ENCODE measurements at places on chromosomes 4 and X.

GRCh38 chr4:61239250-61239649, 39.1 kb downstream of the ADGRL3 start:
- no peak for DNase-seq

DNA sequence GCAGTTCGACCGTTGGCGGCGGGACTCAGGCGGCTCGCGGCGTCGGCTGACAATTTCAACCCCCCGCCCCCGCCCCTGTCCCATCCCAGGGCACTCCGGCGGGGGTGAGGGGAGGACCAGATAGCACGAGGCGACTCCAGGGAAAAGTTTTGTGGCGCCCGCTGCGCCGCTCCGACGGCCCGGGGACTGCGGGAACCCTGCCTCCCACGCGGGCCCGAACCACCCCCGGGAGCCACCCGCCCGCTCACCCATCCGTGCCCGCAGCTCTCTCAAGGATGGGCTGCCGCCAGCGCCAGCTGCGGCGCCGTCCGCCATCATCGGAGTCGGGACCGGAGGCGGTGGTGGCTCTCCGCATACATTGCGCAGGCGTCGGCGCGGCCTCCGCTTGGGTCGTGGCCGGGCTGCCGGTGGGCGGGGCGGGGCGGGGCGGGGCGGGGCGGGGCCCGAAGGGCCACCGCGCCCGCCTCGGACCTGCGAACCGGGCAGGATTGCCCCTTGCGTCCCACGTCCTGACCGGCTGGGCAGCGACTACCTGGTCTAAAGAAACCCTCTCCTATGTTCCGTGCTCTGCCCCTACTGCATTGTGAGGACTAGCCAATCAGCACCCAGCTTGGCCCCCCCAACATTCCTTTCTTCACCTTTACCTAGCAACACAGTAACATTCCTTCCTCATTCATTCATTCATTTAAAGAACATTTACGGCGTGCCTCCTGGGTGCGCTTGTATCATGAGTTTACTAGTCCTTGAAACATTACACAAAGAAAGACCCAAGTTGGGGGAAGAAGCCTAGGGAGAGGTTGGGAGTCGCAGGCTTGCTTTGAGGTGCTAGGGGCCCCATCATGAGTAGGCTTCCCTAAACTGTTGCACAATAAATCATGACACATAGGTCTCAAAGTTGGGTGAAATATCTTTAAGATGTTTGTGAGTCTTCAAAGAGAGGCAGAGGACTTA, at the start of gene MAP7D3:
Gene MAP7D3, minus strand, starts transcription at position 360 of the 951 bp plus-strand sequence. Its CDS starts 42 bp downstream, at position 318.
- peak; percentile 48 for DNase-seq

GRCh38 chrX:21655901-21656586, 2.1 kb downstream of the KLHL34 start:
- no peak for DNase-seq

DNA sequence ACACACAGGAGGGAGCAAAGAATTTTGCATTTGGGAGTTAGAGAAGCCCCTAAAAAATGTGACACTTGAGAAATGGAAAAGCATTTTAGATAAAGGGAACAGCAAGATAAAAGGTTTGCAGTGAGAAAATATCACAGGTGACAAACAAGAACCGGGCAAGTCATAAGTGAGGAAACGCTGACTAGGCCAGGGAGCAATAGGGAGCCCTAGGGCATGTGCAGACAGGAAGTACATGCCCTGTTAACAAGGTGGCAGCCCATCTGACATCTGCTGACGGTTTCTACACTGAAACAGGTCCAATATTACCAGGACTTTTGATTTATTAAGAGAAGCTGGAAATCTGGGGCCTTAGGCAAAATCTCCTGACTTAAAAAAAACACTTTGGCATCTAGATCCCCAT, 4.0 kb upstream of the IL13RA1 start:
- no peak for DNase-seq

- DNase-seq: no peak
These were observed 15.2 kb downstream of the PDLIM3 start for GRCh38 chr4:185520119-185520518.

GRCh38 chrX:19702856-19703255, 184.5 kb downstream of the SH3KBP1 start:
- DNase-seq: no peak

DNA sequence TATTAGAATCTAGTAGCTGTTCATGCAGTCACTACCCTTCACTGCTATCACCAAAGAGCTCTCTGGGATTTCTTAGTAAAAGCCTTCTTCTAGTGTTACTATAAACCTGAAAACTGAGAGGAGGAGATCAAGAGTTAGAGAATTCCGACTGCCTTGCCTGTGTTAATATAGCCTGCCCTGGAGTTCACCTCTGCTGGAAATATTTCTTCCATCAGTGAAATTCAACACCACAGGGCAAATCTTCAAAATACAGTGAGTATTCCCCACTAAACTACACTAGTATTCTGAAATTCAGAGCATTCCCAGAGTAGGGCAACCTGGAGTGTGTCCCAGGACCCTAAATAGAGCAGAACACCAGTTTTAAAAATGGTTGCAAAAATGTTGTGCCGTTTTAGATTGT, 301.1 kb downstream of the ARHGAP24 start:
- DNase-seq: no peak

DNA sequence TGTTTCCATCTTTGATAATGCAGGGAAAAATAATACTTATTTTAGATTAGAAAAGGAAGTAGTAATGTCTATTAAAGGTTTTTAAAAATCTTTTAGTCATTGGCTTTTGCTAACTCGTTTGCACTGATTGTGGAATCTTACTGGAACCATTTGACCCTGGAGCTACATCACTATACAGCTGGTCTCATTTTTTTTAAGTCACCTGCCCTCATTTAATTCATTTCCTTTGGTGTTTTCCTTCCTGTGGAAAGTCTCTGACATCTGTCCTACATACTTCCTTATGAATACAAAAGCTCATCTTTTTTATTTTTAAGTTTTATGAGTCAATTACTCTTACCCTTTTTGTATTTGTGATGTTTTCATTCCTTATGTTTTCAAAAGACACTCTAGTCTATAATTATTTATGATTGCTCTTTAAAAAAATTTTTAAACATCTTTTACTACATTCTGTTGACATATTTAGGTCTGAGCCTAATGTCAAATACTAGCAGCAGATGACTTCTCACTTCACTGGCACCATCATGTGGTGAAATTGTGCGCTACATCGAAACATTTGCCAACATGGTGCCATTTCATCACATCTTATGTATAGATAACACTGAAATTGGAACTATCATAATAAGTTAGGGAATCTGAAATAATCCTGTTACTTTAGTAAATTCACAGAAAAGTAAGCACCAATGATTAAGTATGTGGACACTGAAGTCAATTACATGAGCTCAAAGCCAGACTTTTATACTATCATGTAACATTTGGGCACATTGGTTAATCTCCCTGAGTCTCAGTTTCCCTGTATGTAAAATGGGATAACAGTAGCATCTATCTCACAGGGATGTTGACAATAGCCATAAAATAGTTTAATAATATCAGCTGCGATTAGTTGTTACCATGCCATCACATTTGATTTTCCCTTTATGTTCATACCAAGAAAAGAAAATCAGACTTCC, 9.4 kb upstream of the MMAA start:
- peak; percentile 10 for DNase-seq

DNA sequence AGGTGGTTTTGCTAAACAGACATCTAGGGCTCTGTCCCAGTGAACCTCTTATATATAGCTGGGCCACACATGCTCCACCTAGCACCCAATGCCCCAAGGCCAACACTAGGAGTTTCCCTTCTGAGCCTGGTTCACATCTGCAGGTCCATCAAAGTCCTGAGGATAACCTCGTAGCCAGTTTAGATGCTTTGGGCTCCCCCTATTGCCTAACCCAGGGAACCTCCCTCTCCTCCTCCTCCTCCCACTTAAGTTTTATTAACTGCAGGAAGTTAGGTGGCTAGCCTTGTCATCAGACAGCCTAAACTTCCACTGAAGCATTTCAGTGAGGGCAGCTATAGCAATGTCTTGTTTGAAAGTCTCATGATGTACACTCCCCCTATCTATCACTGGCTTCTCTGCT, 88.0 kb downstream of the GUCY2F start:
- DNase-seq: no peak

GRCh38 chr4:170589597-170590191, 499.9 kb upstream of the AADAT start:
- DNase-seq: no peak

DNA sequence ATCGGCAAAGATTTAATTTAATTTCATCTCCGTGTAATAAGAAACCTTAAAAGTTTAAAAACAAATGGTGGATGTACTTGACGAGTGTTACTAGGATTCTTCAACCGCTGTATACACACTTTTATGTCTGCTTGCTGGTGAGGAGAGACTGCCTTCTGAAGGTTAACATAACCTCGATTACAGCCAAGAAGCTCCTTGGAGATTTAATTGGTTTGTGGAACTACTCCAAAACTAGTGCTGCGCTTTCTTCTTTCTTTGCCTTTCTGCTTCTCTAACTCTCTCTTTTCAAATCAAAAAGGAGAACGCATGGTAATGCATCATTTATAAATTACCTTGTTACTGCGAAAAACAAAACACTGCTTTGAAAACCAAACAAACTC, 109.0 kb downstream of the ANTXR2 start:
- DNase-seq: no peak

DNA sequence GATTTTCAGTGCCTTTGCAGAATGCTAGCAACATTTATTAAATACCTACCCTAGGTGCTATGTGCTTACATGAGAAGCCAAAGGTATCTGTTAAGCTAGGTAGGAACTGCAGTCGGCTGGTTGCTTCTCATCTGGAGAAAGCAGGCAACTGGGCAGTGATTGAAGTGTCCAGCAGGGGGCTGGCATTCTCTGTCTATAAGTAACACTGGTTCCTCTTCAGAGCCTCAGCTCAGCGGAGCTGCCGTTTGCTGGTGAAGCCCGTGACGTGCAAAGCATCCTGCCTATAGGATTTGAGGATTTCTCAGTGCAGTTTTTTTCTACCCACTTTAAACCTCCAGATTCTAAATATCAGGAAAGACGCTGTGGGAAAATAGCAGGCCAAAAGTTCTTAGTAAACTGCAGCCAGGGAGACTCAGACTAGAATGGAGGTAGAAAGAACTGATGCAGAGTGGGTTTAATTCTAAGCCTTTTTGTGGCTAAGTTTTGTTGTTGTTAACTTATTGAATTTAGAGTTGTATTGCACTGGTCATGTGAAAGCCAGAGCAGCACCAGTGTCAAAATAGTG, at the start of gene GRPR:
Gene GRPR, plus strand, starts transcription at position 344 of the 565 bp plus-strand sequence. CDS start 389 bp downstream, outside the sequence.
- peak; percentile 25 for DNase-seq

DNA sequence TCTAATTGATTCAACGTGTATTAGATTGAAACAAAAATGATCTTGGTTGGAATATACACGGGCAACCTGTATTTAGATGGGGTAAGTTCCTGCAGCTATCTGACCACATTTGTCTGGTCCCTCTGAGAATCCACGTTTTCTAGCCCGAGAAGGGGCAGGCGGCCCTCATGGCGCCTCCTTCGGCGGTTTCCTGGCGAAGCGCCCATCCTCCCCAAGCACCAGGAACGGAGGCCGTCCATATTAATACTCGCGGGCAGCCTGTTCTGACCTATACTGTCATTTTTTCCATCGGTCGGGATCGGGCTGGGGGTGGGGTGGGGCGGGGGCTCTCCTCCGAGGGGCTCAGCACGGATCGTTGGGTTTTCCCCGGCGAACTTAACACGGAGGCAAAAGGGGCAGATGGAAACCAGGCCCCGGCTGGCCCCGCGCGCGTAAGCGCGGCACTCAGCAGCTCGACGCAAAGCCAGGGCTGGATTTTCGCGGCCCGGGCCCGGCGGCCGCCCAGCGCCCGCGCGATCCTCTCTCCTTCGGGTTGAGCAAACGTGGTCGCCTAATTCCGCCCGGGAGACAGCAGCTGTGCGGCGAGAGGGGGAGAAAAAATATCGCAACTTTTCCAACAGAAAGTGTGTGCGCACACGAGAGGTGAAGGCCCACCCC, 77.2 kb upstream of the BCOR start:
- no peak for DNase-seq

- DNase-seq: peak; percentile 16
These were observed 152.0 kb upstream of the SLC4A4 start for GRCh38 chr4:71186566-71187403.

GRCh38 chr4:188534917-188535316, 395.7 kb downstream of the TRIML1 start:
- DNase-seq: no peak

GRCh38 chrX:85017721-85018120, 14.0 kb downstream of the APOOL start:
- DNase-seq: no peak

GRCh38 chr4:4334798-4335520, 44.9 kb downstream of the ZBTB49 start:
- peak; percentile 59 for DNase-seq

DNA sequence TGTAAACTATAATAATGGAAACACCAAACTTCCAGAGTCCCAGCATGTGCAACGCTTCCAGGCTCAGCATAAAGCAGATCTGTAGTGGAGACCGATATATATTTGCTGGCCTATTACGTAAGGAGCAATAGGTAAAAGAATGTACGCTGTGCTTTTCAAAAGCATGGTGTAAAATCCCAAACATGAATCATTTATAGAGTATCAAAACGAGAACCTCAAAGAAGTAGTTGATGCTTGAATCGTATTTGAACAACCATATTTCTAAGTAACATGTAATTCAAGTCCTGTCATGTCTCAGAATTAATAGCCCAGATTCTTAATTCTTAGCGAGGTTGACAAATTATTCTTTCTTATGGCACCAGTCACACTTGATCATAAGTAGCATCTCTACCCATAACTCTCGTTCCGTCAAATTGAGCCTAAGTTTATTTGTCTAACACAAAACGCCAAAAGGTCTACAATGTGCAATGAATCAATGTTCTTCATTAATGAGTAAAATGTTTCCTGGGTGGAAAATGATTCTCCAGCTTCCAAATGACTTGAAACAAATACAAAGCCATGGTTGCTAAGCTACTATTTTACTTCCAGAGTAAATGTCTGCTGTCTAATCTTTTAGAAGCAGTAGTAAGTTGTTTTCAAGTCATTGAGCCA, 811.5 kb upstream of the FRG1 start:
- no peak for DNase-seq

DNA sequence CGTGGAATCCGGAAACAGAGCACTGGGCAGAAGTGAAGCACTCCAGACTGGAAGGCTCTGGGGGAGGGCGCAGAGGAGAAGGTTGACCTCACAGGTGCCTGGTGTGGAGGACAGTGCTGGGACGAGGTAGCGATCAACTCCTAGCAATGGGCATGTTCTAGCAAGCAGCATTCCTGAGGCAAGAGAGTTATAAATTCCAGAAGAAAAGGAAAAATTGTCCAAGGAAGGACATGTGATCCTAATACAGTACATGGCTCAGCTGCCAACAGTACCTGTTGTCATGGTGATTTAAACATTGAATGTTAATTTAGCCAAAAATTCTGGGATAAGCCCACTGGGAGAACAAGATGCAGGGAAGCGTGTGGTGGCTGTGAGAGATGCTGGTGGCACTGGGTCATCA, 8.2 kb downstream of the ARHGAP4 start:
- DNase-seq: no peak

GRCh38 chr4:104811727-104812126, 317.0 kb upstream of the CXXC4 start:
- DNase-seq: no peak

DNA sequence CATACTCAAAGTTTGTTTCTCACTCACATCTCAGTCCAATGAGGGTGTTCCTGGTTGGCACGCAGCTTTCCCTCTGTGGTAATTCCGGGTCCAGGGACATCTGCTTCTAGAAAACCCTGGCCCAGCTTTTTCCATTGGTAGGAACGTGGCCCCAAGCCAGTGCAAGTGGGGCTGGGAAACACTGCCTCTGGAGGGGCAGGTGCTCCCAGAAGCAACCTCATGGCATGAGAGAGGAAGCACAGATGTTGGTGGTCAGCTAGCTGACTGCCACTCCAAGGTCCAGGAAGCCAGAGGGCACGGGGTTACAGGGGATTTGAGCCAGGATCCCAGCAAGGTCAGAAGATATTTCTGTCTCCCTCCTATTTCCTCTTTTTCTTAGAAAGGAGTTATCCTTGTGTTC, 47.5 kb downstream of the DCTD start:
- DNase-seq: no peak
